ENCODE measurements at places on chromosomes 1 and 21.

GRCh38 chr1:110464340-110464739 lies 13.4 kb downstream of the PROK1 start:
- no peak for DNase-seq

- DNase-seq, result no peak
Observed at GRCh38 chr1:200692316-200692715, 22.6 kb upstream of the DDX59 start.

- DNase-seq, result no peak
Observed at GRCh38 chr1:233277637-233278606, 17.6 kb downstream of the PCNX2 start.

GRCh38 chr1:90204023-90204590 lies 209.2 kb downstream of the ZNF326 start:
- DNase-seq, result no peak

DNA sequence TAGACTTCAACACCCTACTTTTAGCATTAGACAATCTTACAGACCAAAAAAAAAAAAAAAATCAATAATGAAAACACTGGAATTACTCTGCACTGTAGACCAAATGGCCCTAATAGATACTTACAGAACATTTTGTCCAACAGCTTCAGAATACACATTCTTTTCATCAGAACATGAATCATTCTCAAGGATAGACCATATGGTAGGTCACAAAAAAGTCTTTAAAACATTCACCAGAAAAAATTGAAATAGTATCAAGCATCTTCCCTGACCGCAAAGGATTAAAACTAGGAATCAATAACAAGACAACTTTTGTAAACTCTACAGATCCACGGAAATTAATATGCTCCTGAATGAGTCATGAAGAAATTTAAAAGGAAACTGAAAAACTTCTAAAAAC lies 22.5 kb downstream of the ZNF670 start:
- no peak for DNase-seq

GRCh38 chr1:186901631-186902030 lies 72.9 kb downstream of the PLA2G4A start:
- DNase-seq, result no peak

GRCh38 chr1:94538243-94538827 lies 3.2 kb downstream of the F3 start:
- no peak for DNase-seq

GRCh38 chr1:163106364-163106987 lies 37.3 kb downstream of the RGS4 start:
- no peak for DNase-seq

GRCh38 chr1:117985973-117986372 lies 56.4 kb downstream of the WDR3 start:
- no peak for DNase-seq

- no peak for DNase-seq
Observed at GRCh38 chr1:2046174-2046917, 3.9 kb upstream of the PRKCZ start.

DNA sequence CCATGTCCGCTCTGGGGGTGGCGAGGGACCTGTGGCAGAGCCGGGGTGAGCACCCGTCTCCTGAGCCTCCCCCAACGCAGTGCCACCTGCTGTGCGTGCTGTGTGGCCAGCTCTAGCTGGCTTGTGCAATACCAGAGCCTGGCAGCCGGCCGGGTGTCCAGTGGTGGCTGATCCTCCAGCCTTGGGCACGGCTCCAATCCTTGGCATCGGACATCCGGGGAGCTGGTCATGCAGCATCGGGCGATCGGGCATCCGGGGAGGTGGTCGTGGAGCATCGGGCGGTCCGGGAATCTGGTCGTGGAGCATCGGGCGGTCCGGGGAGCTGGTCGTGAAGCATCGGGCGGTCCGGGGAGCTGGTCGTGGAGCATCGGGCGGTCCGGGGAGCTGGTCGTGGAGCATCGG lies 8.1 kb downstream of the SLX9 start:
- DNase-seq, result no peak
